Upper lobe of right lung (tissue), 1 donor: ENCODE measurements at places on chromosomes 3 and 15.

GRCh38 chr15:68078365-68078764 is 24.2 kb downstream of the PIAS1 start:
- DNase-seq, result no peak

- no peak for DNase-seq
These were observed 283.7 kb downstream of the NLGN1 start for GRCh38 chr3:173681188-173681678.

DNA sequence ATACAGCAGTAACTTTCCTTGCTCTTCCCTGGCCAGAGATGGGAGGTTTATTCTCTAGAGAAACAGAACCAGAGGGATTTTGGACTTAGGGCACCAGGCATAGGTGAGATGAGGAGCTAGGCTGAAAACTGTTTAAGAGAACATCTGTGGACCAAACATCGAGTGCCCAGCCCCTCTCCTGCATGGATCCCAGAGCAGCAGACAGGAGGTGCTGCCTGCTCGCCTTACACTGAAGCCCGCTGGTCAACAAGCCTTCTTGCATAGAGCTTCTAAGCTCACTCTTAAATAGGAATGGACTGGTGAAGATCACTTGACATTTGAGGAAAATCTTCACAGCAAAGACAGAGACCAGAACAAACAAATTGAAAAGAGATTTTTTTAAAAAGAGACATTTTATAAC is 41.2 kb downstream of the PARP15 start:
- no peak for DNase-seq

- DNase-seq, result no peak
These were observed 22.0 kb downstream of the USP3 start for GRCh38 chr15:63526401-63526800.

- DNase-seq, result no peak
These were observed 158.8 kb downstream of the RORA start for GRCh38 chr15:61070111-61070901.

GRCh38 chr15:84819291-84819768 is 2.2 kb downstream of the ALPK3 start:
- DNase-seq, result peak; percentile 55
